ENCODE measurements at places on chromosomes 5 and 9. TPM values are rescaled to one million over a fixed set of nuclear protein-coding genes. Genes with fewer than 3 reads are reported as not detected.

DNA sequence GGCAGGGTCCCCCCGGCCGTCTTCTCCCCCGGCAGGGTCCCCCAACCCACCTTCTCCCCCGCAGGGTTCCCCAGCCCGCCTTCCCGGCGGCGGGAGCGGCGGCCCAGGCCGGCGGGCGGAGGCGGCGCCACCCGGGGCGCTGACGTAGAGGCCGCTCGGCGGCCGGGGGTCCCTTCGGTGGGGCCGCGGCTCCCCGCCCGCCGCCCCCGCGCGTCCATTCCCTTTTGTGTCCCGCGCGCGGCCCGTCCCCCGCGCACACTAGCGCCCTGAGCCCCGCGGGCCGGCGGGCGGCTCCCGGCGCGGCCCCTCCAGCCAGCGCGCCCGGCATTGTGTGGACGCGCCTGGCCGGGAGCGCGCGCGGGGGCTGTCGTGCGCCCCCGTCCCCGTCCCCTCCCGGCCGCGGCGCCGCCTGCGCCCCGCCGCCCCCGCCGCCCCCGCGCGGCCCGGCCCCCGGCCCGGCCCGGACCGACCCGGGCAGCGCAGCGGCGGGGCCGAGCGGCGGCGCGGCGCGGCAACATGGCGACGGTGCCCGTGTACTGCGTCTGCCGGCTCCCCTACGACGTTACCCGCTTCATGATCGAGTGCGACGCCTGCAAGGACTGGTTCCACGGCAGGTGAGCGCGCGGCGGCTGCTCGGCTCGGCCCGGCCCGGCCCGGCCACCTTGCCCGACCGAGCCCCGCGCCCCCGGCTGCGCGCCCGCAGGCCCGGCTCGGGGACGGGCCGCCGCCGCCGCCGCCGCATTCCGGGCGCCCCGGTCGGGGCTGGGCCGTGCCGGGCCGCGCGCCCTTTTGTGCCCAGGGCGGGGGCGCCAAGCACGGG is at the start of gene PHF2:
TSS of gene PHF2 (plus strand) at position 327 of the 820 bp plus-strand sequence. CDS start at position 517, 190 bp downstream.
- no peak for DNase-seq

GRCh38 chr5:93660677-93661076 is 77.7 kb downstream of the NR2F1 start:
- DNase-seq = no peak

- no peak for DNase-seq
Measured at GRCh38 chr5:177357146-177357458, 622 bp upstream of the RGS14 start.

DNA sequence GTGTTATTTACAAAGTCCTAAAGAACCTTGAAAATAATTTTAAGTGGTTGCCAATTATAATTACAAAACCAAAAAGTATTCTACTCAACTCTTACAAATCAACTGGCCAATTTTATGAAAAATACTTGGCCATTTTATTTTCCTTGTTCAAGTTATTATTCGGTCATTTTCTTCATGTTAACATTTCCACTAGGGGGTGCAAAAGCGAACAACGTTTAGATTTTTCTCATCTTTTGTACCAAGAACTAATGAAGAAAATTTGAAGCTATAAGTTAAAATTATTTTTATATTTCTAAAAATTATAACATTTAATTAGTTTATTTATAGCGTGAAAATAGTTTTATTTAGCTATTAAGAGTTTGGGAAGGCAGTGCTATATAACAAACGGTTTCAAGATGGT is 1453.3 kb downstream of the MAT2B start:
- no peak for DNase-seq

DNA sequence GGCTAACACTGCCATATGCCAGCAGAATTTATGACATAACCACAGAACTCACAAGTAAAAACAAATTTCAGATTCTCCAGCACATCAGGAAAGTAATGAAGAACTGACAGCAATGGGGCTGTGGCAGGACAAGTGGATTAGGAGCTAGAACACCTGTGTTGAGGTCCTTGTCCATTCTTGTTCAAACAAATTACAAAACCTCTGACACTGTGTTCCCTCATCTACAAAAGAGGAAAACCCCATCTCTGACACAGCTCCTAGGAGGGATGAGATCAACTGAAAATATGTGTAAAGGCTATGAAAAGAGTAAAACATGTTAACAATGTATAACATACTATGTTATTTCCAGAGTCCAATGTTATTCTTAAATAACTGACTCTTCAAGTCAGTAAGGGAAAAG is 23.5 kb downstream of the ELP1 start:
- no peak for DNase-seq

- DNase-seq = no peak
Measured at GRCh38 chr5:56075361-56075760, 80.6 kb upstream of the IL6ST start.

DNA sequence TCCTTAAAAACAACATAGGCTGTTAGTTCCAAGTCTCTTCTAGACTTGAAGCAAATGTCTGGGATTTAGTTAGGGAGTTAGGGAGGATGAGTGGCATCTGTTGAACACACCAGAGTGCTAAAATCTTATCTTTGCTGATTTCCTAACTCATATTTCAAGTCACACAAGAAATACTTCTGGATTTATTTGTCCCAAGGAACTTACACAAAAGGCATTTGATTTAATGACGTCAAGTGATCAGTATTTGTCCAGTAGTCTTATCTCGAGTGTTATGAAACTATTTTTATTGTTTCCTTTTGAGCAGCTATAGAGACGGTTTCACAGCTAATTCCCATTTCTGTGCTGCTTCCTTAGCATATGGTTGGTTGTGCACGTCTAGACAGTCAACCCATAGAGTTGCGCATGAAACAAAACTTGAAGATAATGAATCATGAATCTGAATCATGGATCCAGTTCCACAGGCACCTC is 140.5 kb upstream of the TUT7 start:
- DNase-seq = no peak

- DNase-seq = no peak
Measured at GRCh38 chr5:98455665-98456064, 317.8 kb upstream of the RGMB start.

DNA sequence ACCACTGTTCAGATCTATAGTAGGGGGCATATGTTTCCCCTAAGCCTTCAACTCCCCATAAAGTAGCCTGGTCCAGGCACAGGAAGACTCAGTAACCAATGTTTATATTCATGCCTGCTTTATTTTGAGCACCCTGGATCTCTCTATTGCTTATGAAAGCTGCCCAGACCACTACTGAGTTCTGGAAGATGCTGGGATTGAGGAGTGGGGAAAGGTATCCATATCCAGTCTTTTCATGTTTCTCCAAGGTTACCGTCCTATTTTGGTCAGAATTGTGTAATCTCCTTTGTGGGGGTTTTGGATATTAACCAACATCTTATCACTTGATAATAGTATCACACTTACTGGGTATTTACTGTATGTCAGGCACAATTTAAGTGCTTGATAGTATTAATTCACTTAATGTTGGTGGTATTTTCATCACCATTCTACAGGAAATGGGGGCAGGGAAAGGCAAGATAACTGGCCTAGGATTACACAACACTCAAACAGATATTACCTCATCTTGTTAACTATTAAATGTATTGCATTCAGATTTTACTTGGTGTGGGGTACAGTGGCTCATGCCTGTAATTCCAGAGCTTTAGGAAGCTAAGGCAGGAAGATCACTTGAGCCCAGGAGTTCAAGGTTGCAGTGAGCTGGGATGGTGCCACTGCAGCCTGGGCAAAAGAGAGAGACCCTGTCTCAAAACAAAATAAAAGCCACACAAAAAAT is 36.3 kb downstream of the RUSC2 start:
- DNase-seq = no peak

DNA sequence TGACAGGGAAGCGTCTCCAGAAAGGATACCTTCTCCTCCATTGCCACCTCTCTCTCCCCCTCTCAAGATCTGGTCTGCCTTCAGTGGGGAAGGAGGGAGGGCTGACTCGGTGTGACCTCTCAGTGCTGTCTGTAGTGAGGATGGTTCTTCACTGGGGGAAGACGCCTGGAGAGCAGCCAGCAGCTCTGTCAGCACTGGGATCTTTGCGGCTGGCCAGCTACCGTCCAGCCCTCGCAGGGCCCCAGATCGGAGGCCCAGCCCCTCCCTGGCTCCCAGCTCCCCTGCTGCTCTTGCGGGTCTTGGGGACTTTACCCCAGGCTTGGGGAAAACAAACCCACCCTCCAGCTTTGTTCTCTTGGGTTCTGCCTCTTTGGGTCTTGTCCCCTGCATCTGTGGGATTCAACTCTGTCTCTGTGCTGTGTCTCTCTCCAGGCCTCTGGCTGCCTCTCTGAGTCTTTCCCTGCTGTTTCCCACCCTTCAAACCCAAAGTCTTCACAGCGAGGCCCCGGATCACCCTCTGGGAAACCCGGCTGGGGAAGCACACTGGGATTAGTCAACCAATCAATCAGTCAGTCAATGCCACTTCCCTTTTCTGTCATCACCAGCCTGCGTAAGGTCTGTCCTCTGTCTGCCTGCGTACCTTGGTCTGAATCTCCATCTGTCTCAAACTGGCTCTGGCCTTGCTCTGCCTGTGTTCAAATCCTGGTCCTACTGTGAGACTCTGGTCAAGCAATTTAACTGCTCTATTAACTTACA is 23.0 kb downstream of the FGF18 start:
- DNase-seq = no peak

- DNase-seq = no peak
Measured at GRCh38 chr5:638501-639252, 26.5 kb downstream of the CEP72 start.

DNA sequence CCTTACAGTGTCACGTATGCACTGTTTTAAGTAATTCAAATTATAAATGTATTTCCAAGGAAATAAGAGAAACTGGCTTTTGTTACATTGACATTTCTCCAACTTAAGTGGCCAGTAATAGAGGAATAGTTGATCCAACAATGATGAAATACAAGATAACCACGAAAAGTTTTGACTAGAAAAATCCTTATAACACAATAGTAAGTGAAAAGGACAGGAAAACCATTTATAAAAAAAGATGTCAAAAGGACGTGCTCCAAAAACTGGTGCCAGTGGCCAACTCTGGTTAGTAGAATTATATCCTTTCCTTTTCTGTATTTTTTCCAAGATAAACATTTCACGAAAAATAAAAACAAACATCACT is 210.9 kb downstream of the GAPVD1 start:
- no peak for DNase-seq

GRCh38 chr9:29230931-29231330 is 1657.7 kb upstream of the C9orf72 start:
- no peak for DNase-seq

- no peak for DNase-seq
Measured at GRCh38 chr9:126611193-126611591, 2.5 kb upstream of the LMX1B start.

- no peak for DNase-seq
Measured at GRCh38 chr9:96680812-96681499, 25.8 kb upstream of the PRXL2C start.

- no peak for DNase-seq
Measured at GRCh38 chr5:35919191-35919590, 19.2 kb downstream of the CAPSL start.

DNA sequence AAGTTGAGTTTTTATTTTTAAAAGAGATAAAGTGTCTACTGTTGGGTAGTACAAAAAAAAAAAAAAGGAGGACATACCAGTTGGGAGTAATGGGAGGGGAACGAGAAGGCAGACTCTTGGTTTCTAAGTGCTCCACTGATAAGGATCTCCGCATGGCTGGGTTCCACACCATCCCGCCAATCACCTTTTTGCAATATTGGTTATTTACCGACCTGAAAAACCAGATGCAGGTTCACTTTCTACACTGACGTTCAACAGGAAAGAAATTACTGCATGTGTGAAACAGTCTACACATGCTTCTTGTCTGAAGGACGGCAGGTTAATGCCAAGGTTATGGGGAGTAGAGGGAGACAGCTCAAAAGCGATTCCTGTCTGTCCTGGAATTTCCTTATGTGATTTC is 75.5 kb downstream of the PTPN3 start:
- DNase-seq = no peak

GRCh38 chr5:131323378-131323777 is 59.5 kb downstream of the CDC42SE2 start:
- DNase-seq = no peak

GRCh38 chr9:132743931-132744479 is 73.7 kb downstream of the GTF3C4 start:
- DNase-seq = no peak

GRCh38 chr9:4822057-4822456 is 29.3 kb downstream of the RCL1 start:
- DNase-seq = no peak

DNA sequence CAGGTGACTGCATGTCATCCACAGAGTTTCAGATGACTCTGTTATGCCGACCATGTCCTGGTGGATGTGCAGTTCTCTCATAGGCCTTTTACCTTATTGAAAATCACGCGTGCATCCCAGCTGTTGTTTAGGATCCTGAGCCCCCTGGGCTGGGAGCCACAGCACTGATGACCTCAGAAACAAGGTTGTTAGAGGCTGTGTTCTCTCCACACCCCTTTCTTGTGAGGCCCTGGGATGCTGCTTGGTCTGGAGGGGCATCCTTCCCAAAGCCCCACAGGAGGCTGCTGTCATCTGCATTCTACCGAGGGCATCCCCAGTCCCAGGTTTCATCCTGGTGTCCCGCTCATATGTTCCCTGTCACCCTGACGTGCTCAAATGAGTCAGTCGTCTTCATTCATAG is 76.5 kb upstream of the IRX4 start:
- no peak for DNase-seq

DNA sequence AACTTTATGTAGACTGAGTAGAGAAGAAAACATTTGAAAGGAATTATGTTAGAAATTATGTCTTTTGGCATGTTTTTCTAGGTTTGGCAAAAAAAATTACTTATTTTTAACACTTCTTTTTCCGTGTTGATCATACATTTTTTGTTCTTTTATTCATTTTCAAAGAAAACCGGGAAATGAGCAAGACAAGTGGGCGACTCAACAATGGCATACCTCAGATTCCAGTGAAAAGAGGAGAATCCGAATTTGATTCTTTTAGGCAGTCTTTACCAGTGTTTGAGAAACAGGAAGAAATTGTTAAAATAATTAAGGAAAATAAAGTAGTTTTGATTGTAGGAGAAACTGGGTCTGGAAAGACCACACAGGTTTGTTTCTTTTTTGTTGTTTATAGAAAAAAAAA is 12.9 kb downstream of the YTHDC2 start:
- no peak for DNase-seq

DNA sequence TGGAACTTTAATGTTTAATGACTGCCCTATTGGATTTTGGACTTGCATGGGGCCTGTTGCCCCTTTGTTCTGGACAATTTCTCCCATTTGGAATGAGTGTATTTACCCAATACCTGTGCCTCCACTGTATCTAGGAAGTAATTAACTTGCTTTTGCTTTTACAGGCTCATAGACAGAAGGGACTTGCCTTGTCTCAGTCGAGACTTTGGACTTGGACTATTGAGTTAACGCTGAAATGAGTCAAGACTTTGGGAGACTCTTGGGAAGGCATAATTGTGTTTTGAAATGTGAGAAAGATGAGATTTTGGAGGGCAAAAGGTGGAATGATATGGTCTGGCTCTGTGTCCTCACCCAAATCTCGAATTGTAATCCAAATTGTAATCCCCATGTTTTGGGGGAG is 368.2 kb downstream of the PDE4D start:
- DNase-seq = peak; percentile 13

GRCh38 chr5:167653645-167654106 is 637.8 kb upstream of the WWC1 start:
- DNase-seq = no peak

WWC1 gene
- total RNA-seq = 17.9 TPM

TMEFF1 gene
- 1.9 TPM for total RNA-seq

PCDH12 gene
- not detected for total RNA-seq

SUB1 gene
- 693 TPM for total RNA-seq

PCDHGA7 gene
- 0.31 TPM for total RNA-seq

ST6GALNAC6 gene
- total RNA-seq = 18.5 TPM

PCDHGB1 gene
- 0.95 TPM for total RNA-seq

CAVIN4 gene
- total RNA-seq = 1.00 TPM

LCN9 gene
- total RNA-seq = not detected

INSL6 gene
- total RNA-seq = not detected

PFN3 gene
- not detected for total RNA-seq

KCNV2 gene
- not detected for total RNA-seq

TAF11L5 gene
- total RNA-seq = not detected
